ENCODE measurements at places on chromosomes 1 and 21.

- DNase-seq: no peak
These were observed 120.5 kb downstream of the LRRC7 start for GRCh38 chr1:69688193-69688592.

GRCh38 chr21:29258626-29259338, 39.9 kb upstream of the BACH1 start:
- DNase-seq: no peak

- DNase-seq: no peak
These were observed 68.8 kb upstream of the SELENON start for GRCh38 chr1:25731148-25731547.

DNA sequence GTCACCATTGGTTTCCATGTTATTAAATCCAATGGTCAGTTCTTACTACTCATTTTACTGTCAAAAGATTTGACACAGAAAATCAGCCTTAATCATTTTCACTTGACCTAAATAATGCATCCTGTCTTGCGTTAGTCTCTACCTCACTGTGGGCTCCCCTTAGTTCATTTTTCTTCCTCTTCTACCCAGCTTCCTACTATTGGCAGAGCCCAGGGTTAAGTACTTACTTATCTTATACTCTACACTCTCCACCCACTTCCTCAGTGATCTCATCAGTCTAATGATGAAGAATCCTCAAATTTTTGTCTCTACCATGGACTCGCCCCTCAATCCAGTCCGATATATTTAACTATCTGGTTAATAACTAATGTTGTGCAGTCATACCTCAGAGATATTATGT, 735.9 kb downstream of the KCNT2 start:
- no peak for DNase-seq

DNA sequence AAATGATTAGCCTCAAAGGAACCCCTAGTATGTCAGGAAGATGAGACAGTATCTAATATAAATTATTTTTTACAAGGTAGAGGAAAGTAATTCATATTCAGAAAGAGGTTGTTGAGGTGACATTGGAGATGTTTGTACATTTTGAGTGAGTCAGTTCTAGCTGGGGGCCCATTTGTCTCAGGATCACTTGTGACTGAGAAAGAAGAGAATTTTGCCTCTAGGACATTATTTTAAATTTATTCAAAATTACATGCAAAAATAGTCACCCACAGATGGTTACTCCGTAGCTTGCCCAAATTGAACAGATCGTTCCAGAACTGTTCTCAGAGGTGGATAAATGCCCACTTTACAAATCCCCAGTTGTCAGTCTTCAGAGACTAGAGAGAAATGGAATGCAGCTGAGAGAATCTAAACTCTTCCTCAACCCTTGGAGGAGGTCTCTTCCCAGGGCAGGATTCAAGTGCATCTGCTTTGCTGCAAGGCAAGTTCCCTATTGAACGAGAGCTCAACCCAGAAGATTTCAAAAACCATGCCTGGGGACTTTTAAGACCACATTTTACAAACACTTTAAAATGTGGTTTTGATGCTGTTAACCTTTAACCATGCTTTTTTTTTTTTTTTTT, 987.8 kb upstream of the ADAMTS5 start:
- no peak for DNase-seq

DNA sequence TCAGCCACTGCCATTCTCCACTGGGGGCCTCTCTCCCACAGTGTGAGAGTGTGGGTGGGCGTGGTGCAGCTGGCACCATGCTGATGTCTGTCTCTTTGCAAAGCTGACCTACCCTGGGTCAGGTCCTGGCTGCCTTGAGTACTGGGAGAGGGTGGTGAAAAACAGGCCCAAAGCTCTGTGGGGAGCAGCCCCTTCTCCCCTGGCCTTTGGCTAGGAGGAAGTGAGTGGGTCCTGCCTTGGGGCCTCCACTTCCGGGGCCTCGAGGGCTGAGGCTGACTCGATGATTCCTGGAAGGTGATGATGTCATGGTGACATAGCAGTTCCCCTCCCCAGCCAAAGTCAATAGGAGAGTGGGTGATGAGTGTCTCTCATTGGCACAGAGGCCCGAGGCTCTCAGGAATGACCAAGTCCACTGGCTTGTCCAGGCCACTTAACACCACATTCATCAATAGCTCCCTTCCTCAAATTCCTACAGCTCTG, 53.0 kb downstream of the IER5 start:
- DNase-seq: peak; percentile 56

GRCh38 chr1:207362962-207363860, 41.7 kb downstream of the CD55 start:
- no peak for DNase-seq

- DNase-seq: no peak
These were observed 1.2 kb upstream of the EXTL1 start for GRCh38 chr1:26020330-26020768.

DNA sequence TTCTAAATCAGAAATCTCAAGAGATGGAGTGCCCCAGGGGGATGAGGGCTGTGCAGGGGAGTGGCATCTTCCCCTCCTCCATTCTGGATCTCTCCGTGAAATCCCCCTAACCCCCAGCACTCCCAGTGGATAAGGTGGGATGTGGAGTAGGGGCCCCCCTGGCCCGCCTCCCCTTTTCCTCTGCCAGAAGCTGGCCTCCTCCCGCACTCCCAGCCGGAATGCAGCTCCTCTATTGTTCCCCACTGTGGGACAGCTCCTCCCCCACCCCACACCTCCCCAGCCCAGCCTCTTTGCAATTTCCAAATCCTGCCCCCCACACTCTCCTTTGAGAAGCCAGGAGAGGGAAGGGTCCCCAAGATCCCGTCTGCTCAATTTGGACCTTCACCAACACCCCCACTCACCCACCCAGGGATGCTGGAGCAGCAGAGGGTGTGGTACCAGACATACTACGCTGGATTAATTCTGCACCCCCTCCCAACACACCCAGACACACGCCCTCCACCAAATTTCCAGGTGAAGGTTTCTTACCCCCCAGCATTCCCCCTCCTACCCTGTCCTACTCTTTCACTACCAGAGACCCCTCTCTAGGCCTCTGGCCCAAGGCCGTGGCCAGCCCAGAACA, 1.9 kb downstream of the MEX3A start:
- no peak for DNase-seq

DNA sequence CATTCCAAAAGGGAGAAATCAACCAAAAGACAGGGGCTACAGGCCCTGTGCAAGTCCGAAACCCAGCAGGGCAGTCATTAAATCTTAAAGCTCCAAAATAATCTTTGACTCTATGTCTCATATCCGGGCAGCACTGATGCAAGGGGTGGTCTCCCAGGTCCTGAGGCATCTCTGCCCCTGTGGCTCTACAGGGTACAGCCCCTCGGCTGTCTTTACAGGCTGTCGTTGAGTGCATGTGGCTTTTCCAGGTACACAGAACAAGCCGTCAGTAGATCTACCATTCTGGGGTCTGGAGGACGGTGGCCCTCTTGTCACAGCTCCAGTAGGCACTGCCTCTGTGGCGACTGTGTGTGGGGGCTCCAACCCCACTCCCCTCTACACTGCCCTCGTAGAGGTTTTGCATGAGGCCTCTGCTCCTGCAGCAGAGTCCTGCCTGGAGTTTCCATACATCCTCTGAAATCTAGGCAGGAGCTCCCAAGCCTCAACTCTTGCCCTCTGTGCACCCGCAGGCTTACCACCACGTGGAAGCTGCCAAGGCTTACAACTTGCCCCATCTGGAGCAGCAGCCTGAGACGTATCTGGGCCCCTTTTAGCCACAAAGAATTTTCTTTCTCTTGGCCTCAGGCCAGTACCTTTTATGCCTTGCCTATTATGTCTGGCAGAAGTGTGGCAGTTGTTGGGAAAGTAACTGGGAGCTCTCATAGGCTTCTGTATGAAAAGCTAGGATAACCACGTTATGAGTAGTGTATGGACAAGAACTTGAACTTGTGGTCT, 52.5 kb downstream of the POU2F1 start:
- DNase-seq: no peak

GRCh38 chr1:232589111-232589811, 40.7 kb downstream of the SIPA1L2 start:
- DNase-seq: no peak

DNA sequence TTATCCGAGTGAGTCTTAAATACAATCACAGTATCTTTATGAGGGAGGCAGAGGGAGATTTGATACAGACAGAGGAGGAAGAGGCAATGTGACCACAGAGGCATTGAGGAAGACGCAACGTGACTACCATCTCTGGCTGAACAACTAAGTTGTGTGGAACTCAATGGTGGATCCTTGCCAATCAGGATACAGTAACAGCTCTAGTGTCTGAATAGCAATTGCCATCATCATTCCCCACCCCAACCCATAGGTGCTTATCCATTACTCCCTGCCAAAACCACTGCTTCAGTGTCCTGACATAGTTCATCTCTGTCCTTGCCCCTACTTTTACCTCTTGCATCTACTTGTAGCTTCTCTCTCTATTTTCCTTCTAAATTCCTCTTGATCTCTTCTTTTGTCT, 20.5 kb upstream of the RHBDL2 start:
- DNase-seq: no peak

GRCh38 chr1:87052961-87053360, 138.5 kb downstream of the HS2ST1 start:
- DNase-seq: no peak

GRCh38 chr1:175637911-175638310, 105.5 kb downstream of the TNR start:
- DNase-seq: no peak

- DNase-seq: no peak
These were observed 75.0 kb downstream of the DNM3 start for GRCh38 chr1:171916315-171916771.

DNA sequence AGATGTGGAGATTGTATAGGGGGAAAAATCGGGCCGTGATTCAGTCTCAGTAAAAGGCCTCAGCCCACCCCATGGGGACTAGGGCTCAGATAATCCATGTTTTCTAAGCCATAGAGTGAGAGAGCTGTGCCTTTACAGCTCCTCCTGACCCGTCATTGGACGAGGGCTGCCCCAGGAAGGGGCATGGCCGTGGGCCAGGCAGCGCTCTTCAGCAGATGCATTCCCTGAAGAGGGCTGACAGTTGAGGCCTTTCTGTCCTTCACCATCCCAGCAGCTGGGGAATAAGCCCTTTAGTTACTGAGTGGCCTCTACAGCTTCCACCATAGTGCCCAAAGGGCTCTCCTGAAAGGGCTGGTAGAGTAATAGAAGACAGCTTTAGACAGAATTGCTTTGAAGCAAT, 57.2 kb downstream of the ST3GAL3 start:
- DNase-seq: no peak

Data from stimulated activated CD4-positive, alpha-beta T cell treated with anti-CD3 and anti-CD28 coated beads, Interleukin-1b, Interleukin-23, amount 100 ng/mL, for 4 hours (primary cell).